Mesenteric fat pad (tissue), 1 donor: ENCODE measurements at places on chromosomes 5 and 9. TPM values are rescaled to one million over a fixed set of nuclear protein-coding genes. Genes with fewer than 3 reads are reported as not detected.

Gene BDP1
- total RNA-seq: 27.6 TPM

Gene IFNA2
- total RNA-seq: not detected

Gene LCN1
- total RNA-seq: 2.3 TPM

Gene ZDHHC12
- 18.4 TPM for total RNA-seq

Gene SLC6A19
- 0.32 TPM for total RNA-seq

Gene ADAMTS19
- total RNA-seq: not detected

Gene SPINK4
- not detected for total RNA-seq

Gene AGXT2
- not detected for total RNA-seq

Gene PCDHGA5
- total RNA-seq: 2.7 TPM

Gene GPR21
- total RNA-seq: 2.0 TPM

Gene SLC45A2
- not detected for total RNA-seq

Gene NUP214
- 68.4 TPM for total RNA-seq

Gene KCTD16
- total RNA-seq: 0.32 TPM

Gene C1QTNF3
- total RNA-seq: 2.7 TPM

Gene LEAP2
- total RNA-seq: 1.2 TPM

Gene PTTG1
- 1.3 TPM for total RNA-seq

Gene GFM2
- 10.8 TPM for total RNA-seq

Gene SV2C
- not detected for total RNA-seq

Gene DAB2IP
- total RNA-seq: 86.1 TPM

Gene SRA1
- total RNA-seq: 34.4 TPM

Gene GKAP1
- 8.1 TPM for total RNA-seq

Gene DND1
- 1.00 TPM for total RNA-seq

Gene CNTNAP3
- total RNA-seq: 7.9 TPM

Gene GLRA1
- total RNA-seq: not detected

Gene PCDHA10
- 1.8 TPM for total RNA-seq

Gene SHC3
- 1.8 TPM for total RNA-seq

Gene NR5A1
- not detected for total RNA-seq

Gene SETD9
- total RNA-seq: 11.9 TPM

Gene MVB12B
- total RNA-seq: 22.2 TPM

Gene IL5
- total RNA-seq: not detected

Gene TNFSF15
- total RNA-seq: 0.29 TPM

Gene SNX18
- total RNA-seq: 35.3 TPM

Gene TMC1
- total RNA-seq: 0.48 TPM

Gene HK3
- total RNA-seq: 41.1 TPM

Gene OR1L8
- not detected for total RNA-seq

Gene SOX30
- not detected for total RNA-seq

Gene ANKRD34B
- 0.10 TPM for total RNA-seq

Gene JAKMIP2
- 0.06 TPM for total RNA-seq

Gene PCDHB15
- 3.4 TPM for total RNA-seq

Gene LCP2
- total RNA-seq: 52.4 TPM

Gene PHYHD1
- total RNA-seq: 13.6 TPM

Gene ZBED3
- total RNA-seq: 21.6 TPM

Gene CDC20B
- total RNA-seq: not detected

Gene PCDHGC3
- 46.8 TPM for total RNA-seq

Gene PDE8B
- 37.5 TPM for total RNA-seq

Gene PDCD1LG2
- 3.6 TPM for total RNA-seq

Gene TRIM36
- 1.3 TPM for total RNA-seq

Gene TYRP1
- total RNA-seq: not detected

Gene ROR2
- 9.5 TPM for total RNA-seq

Gene BRINP1
- total RNA-seq: not detected
